Endothelial cell (in vitro differentiated cells): ENCODE measurements at places on chromosomes 6 and 20.

DNA sequence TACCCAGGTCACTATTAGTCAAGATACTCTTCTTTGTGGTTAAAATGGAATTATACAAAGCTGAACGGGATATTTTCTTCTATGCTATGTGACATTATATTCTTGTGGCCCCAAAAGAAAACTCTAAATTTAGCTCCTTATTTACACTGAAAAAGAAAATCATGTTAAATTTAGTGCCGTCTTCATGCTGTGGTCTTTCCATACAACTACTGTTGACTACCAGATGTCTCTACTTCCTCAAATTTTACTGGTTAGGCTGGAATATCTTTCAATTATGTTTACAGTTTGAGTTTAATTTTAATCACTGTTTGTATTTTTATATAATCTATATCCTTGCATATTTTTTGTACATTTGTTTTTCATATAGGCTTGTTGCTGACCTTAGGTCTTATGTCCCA, 95.6 kb upstream of the FOXO3 start:
- no peak for DNase-seq

GRCh38 chr6:31805939-31806469, 762 bp downstream of the LSM2 start:
- no peak for DNase-seq

DNA sequence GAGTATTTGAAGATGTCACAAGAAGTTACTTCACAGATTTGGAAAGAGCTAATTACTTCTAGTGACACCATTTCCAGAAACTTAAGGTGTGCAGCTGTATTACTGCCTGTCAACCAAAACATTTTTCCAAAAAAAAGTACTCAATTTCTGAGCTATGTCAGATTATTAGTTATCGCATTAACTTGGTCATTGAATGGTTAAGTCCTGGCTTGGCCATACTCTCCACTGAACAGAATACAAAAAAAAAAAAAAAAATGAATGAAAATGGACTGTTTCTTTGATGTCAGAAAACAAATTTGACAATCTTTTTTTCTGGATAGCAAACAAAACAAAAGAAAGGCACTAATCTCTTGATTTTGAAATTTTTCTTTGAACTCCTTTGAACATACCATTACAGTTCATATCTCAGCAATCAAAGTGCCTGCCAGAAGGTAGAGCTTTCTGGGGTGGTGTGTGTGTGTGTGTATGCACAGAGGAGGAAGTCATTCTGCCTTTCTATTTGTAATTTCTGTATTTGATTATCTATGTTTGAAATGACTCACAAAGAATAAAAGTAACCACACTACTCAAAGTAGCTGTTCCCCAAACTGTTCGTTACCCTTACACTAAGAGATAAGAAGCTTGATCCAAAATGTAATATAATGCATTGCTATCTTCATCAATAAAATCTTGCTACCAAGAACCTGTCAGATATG, 210.8 kb upstream of the FUT9 start:
- DNase-seq: no peak

DNA sequence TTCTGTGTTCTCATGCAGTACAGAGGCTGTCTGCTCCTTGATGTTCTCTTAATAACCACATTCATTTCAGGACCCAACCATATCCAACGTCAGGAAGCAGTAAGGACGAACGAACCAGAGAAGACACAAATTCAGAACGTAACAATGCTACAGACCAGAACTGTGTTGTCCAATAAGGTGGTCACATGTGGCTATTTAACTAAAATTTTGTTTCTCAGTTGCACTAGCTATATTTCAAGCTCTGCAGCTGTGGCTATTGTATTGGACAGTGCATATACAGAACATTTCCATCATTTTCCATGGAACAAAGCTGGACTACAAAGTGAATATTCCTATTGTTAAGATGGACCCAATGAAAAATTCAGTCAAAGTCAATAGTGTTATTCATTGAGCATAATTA, 27.0 kb downstream of the MAP7 start:
- no peak for DNase-seq

- no peak for DNase-seq
Measured at GRCh38 chr6:34834789-34835518, 43.1 kb downstream of the BLTP3A start.

DNA sequence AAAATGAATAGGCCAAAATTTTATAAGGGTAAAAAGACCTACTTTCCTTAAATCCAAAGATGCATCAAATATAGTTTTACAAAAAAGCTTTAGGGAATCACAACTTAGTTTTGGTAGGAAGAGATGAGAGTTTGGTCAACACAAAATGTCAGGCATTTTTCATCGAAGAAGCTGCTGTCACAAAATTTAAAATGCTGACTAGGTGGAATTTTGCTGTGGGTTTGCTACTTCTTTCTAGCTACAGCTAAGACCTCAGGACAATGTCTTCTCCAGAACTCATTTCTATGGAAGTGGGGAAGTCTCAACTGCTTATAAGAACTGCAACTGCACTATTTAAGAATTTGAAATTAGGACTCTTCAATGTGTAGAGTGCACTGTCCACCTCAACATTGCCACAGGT, 351.1 kb downstream of the HAO1 start:
- DNase-seq: no peak

- no peak for DNase-seq
Measured at GRCh38 chr20:23136893-23137745, 51.0 kb upstream of the CD93 start.

DNA sequence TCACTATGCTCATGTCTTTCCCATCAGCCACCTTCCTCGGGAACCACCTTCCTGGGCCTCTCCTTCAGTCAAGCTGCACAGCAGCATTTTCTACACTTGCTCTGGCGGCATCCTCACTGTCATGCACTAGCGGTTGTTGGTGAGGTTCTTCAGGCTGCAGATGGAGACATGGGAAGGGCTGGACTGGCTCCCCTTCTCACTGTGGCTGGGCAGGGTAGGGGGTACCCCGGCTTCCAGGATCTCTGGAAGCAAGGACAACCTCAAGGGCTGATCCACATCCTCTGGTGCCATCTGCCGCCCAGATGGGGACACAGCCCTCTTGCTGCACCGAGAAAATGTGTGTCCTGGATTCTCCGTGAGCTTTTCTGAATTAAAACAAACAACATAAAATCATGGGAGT, 180.1 kb upstream of the RNF24 start:
- DNase-seq: peak; percentile 20

DNA sequence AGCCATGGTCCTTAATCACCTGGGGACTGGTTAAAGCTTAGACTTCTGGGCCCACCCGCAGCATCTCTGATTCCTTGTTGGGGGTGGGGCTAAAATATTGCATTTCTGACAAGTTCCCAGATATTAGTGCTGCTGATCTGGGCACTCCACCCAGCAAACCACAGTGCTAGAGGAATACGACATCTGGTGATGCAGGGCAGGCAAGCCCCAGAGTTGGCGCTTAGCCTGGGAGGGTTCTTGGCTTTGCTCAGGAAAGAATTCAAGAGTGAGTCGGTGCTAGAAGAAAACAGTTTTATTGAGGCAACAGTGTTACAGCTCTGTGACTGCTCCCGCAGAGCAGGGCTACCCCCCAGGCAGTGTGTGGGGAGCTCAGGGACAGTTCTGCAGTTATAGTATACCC, 210.7 kb downstream of the TFAP2C start:
- no peak for DNase-seq

DNA sequence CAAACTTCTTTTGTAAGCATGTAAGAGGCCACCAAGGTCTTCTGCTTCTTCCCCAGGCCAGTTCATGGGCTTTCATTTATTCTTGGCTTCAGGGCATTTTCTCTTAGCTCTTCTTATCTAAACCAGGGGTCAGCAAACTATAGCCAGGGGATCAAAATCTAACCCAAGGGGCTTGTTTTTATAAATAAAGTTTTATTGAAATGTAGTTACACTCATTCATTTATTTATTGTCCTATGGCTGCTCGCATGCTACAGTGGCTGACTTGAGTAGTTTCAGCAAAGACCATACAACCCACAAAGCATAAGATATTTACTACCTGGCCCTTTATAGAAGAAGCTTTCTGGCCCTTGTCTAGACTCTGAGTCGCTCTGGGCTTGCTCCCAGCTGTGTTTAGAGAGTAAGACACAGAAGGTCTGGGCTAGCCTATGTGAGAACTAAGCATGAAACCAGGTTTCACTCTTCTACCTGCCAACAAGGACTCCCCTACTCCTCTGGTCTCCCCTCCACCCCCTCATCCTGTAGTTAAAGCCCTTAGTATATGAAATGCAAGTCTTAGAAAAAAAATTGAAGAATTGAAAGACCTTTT, 43.2 kb downstream of the KHDC1L start:
- no peak for DNase-seq

DNA sequence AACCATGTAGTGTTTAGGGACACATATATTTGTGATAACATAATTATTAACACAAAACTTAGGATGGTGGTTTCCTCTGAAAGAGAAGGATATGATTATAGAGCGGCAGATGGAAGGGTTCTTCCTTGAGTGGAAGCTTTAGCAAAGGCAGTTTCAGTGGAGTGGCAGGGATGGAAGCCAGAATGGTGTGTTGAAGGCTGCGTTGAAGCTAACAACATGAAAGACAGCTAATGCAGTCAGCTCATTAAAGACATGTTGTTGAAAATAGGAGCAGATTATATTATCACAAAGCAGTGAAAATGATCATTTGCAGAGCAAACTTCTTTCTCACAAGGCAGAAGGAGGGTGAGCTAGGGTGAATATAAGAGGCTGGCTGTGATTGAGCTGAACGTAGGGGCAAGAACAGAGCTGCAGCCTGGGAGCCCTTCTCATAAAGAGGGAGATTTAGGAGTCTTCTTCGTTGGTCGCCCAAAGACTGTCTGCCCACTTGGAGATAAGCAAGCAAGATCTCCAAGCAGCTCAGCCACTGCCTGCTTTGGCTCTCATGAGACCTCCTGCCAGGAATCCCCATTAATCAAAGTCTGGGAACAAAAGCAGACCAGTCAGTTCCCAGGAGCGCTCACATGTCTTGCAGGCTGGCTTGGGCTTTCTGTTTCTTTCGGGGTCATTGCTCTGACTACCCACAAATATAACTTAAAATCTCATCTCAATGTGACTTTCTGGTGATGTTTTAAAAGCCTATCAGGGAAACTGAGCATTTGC, 2.6 kb upstream of the ANKRD6 start:
- no peak for DNase-seq
